ENCODE measurements at places on chromosomes 3 and 15.

DNA sequence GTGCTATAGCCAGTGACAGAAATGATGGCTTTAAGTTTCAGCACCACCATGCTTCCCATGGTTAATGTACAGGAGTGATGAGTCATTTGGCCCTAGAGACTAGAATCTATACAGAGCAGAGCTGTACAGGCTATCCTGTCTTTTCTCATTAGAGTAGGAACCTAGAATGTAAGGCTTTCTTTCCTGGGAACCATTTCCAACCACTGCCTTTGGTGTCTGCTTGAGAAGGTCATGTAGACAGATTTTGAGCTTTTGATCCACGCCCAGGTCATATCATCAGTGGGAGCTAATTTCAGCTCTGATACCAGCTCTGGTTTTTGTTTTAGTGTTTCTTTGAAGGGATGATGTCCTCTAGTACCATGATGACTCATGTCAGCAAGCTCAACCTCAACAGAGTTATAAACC lies 543.1 kb downstream of the NTRK3 start:
- DNase-seq: peak; percentile 32

DNA sequence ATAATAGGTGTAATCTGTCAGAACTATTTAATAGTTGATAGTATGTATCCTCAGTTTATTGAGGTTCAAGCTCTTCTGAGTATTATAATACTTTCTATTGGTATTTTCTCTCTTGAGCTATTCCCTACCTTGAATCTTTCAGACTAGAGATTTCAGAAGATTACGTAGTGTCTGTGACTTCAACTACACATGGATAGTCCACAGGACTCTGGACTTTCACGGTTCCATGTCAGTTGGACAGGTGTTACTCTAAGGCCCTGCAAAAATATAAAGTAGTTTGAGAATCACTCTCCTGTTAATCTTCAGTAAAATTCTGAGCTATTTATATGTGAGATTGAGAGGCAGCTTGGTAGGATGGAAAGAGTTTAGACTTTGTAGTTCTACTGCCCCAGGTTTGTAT lies 353.5 kb upstream of the TPRG1 start:
- no peak for DNase-seq

DNA sequence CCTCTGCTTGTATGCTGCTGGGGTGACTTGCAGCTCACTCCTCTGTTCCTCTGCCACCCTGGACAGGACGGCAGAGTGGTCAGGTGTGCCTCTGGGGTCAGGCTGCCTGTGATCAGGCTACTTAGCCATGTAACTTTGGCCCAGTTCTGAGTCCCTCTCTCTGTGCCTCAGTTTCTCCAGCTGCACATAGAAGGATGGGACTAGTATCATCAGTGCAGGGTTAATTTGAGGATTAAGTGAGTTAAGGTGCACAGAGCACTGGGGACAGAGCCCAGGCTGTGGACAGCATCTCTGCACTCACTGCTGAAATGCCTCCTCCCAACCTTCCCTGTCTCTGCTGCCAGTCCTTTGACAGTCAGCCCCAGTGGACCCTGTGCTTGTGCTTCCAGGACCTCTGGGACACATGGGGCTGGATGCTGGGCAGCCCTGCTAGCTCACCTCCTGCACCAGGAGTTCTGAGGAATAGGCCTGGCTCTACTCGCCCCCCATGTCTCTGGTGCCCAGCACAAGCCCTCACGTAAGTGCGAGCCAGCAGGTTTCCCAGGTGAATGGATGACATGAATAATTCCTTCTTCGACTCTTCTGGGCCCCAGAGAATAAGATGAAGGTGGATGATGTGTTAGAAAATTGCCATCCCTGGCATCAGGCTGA lies 19.3 kb upstream of the PRR23E start:
- no peak for DNase-seq

DNA sequence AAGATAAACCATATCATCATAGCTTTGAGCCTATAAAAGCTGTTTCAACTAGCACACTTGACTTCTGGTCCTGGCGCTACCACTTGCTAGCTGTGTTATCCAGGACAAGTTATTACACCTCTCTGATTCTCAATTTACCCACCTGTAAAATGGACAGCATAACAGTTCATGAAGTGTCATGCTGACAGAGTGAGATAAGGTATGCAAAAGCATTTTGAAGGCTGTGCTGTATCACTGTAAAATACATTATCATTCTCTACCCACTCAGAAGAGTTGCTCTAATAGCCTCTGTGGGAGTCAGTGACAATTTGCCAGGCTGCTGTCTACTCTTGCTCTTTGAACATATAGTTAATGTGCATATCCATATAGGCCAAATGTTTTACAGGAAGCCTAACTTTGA lies 93.0 kb downstream of the SSR3 start:
- no peak for DNase-seq

All from fibroblast of villous mesenchyme (primary cell).